ENCODE measurements at places on chromosomes 6 and 20. TPM values are rescaled to one million over a fixed set of nuclear protein-coding genes. Genes with fewer than 3 reads are reported as not detected.

DNA sequence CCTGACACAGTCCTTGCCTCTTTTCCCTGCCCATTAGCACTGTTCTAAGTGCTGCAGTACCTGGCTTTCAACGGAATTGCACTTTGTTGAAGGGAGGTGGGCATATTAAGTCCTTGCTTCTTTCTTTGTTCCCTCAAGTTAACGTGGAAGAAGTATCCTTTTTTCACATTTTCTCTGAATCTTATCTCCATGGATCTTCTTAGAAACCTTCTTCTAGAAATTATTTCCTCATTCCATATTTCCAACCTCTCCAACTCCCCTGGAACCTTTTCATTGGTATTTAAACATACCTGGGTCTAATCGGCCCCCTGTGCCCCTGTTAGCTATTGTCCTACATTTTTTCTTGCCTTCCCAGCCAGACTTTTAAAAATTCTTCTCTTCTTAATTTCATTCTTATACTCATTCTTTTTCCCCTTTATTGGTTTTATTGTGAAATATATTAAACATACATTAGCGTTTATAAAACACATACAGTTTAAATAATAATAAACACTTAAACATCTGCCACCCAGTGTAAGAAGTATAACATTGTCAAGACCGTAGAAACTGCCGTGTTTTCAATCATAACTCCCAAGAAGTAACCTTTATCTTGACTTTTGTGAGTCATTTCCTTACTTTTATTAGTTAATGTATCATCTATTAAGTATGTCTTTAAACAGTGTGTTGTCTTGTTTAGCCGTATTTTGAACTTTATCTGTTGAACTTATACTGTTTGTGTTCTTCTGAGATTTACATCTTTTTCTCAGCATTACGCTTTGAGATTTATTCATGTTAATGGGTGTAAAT lies 118.2 kb downstream of the CDKAL1 start:
- H3K36me3 ChIP-seq = no peaks in the 10 kb centered on the region
- no peaks in the 10 kb centered on the region for H3K27me3 ChIP-seq
- no peak overlapping the region for H3K4me3 ChIP-seq
- no peak overlapping the region for H3K27ac ChIP-seq
- DNase-seq = no peak

NRSN1 gene
- not detected for total RNA-seq

- no peaks in the 10 kb centered on the region for H3K36me3 ChIP-seq
- no peaks in the 10 kb centered on the region for H3K27me3 ChIP-seq
- no peak for DNase-seq
- H3K4me3 ChIP-seq = no peak overlapping the region
- H3K4me1 ChIP-seq = peaks cover 8% of the 10 kb centered on the region
These were observed 68.7 kb downstream of the LY86 start for GRCh38 chr6:6657085-6657819.

SYNDIG1 gene
- 0.35 TPM for total RNA-seq

RBPJL gene
- total RNA-seq = not detected

GRCh38 chr6:170445487-170445886 lies 107.6 kb downstream of the PSMB1 start:
- H3K4me1 ChIP-seq = no peaks in the 10 kb centered on the region
- H3K27me3 ChIP-seq = peaks cover 50% of the 10 kb centered on the region
- no peaks in the 10 kb centered on the region for H3K36me3 ChIP-seq
- H3K4me3 ChIP-seq = no peak overlapping the region
- DNase-seq = no peak

PPP1R14C gene
- total RNA-seq = 9.8 TPM

RAET1L gene
- total RNA-seq = 2.8 TPM

DEFB132 gene
- total RNA-seq = not detected

DNA sequence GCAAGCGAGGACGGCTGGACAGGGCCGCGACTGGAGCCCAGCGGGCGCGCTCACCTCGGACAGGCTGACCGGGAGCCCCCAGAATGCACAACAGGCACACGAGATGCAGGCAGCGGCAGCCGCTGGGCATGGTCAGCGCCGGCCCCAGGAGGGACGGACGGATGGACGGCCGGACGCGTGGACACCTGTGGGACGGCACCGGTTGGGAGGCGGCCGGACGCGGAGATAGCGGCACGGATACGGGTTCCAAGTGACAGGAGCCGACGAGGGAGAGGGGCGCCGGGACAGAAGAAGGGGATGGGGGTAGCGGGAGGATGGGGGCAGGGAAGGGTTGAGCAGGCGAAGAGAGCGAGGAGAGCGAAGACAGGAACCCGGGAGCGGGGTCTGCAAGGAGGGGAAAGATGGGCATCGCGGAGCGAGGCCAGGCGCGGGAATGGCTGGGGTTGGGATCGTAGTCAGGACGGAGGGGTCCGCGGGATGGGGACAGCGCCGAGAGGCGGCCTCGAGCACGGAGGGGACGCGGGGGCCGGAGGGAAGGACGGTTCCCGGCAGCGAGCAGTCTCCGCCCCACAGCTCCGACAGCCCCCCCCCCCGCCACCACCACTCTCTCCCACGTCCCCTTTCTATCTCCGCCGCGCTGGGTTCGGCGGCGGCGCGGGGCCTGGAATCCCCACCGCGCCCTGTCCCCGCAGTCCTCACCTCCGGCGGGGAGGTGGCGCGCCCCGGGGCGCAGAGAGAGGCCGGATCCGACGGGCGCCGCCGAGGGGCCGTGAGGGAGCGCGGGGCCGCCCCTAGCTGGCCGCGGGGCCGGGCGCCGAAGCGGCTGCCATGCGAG lies 435 bp downstream of the DLK2 start:
- no peak overlapping the region for H3K27ac ChIP-seq
- peaks cover 3% of the 10 kb centered on the region for H3K36me3 ChIP-seq
- H3K4me3 ChIP-seq = peak overlapping the region; percentile 72
- no peak for DNase-seq
- H3K27me3 ChIP-seq = no peaks in the 10 kb centered on the region
- H3K4me1 ChIP-seq = 0 out of 2 replicates have a peak, but pooled peaks cover 14% of the 10 kb centered on the region

DNA sequence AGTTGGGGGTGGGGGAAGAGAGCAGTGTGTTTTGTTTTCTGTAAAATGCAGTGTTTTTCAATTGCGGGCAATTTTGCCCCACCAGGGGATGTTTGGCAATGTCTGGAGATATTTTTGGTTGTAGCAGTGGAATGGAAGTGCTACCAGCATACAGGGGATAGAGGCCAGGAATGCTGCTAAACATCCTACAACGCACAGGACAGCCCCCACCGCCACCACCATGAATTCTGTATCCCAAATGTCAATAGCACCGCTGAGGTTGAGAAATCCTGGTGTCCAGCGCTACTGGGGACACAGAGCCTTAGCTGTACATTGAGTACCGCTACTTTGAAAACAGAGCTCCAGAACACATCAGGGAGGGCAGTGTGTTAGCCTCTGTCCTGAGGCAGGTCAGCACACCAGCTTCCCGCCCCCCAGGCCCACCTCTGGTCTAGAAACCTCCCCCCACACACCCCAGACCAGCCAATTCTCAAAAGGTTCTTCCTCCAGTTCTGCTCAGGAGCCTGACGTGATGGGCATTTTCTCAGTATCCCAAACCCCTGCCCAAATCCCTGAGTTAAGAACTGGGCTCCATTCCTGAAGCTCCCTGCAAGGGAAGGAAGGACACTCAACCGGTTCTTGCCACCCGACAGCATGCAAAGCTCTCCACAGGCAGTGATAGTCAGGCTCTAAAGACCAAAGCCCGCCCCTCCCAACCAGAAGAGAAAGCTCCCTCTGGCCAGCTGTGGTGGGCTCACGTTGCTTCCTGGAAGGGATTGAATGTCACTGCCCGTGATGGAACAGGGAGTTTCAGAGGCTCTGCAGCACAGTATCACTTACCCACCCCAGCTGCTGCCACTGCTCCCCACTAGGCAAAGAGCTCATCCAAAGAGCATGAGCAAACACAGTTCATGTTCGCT lies 321.5 kb upstream of the JARID2 start:
- H3K4me1 ChIP-seq = peaks cover under 1% of the 10 kb centered on the region
- H3K27me3 ChIP-seq = no peaks in the 10 kb centered on the region
- no peak overlapping the region for H3K27ac ChIP-seq

- DNase-seq = no peak
- H3K4me3 ChIP-seq = no peak overlapping the region
- no peaks in the 10 kb centered on the region for H3K4me1 ChIP-seq
- no peaks in the 10 kb centered on the region for H3K36me3 ChIP-seq
- H3K27me3 ChIP-seq = peaks cover 79% of the 10 kb centered on the region
These were observed 207.9 kb downstream of the ERMARD start for GRCh38 chr6:169959136-169960002.

GRCh38 chr20:57811374-57812020 lies 101.7 kb upstream of the PMEPA1 start:
- no peak overlapping the region for H3K4me3 ChIP-seq
- no peaks in the 10 kb centered on the region for H3K36me3 ChIP-seq
- peak; percentile 65 for DNase-seq
- no peaks in the 10 kb centered on the region for H3K27me3 ChIP-seq
- H3K4me1 ChIP-seq = peaks cover 25% of the 10 kb centered on the region

MYB gene
- 0.95 TPM for total RNA-seq

SIRPB1 gene
- 4.1 TPM for total RNA-seq

DNA sequence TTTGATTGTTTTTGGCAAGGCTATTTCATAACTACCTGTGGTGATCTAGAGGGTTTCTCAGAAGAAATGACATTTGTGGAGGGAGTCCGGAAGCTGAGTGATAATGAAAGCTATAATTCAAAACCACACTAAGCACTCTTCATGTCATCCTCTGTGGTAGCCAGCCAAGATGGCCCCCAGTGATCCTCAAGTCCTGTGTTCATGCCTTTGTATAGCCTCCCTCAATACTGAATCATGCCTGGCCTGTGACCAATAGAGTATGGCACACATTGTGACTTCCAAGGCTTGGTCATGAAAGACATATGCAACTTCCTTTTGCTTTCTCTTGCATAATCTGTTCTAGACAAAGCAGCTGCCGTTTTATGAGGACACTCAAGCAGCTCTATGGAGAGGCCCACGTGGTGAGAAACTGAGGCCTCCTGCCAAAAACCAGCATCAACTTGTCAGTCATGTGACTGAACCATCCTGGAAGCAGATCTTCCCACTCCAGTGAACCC lies 12.8 kb upstream of the DNAAF9 start:
- no peaks in the 10 kb centered on the region for H3K4me1 ChIP-seq
- no peak overlapping the region for H3K27ac ChIP-seq
- DNase-seq = no peak
- H3K4me3 ChIP-seq = no peak overlapping the region
- H3K27me3 ChIP-seq = no peaks in the 10 kb centered on the region
- no peaks in the 10 kb centered on the region for H3K36me3 ChIP-seq

GRCh38 chr6:89051676-89052075 lies 28.9 kb upstream of the PNRC1 start:
- H3K4me1 ChIP-seq = no peaks in the 10 kb centered on the region
- no peak overlapping the region for H3K27ac ChIP-seq
- H3K4me3 ChIP-seq = no peak overlapping the region
- no peaks in the 10 kb centered on the region for H3K27me3 ChIP-seq
- no peaks in the 10 kb centered on the region for H3K36me3 ChIP-seq
- DNase-seq = no peak

- no peak for DNase-seq
- H3K4me3 ChIP-seq = no peak overlapping the region
- H3K36me3 ChIP-seq = no peaks in the 10 kb centered on the region
These were observed 31.7 kb downstream of the GSTA3 start for GRCh38 chr6:52877786-52878185.

SIGLEC1 gene
- total RNA-seq = 0.13 TPM

DNA sequence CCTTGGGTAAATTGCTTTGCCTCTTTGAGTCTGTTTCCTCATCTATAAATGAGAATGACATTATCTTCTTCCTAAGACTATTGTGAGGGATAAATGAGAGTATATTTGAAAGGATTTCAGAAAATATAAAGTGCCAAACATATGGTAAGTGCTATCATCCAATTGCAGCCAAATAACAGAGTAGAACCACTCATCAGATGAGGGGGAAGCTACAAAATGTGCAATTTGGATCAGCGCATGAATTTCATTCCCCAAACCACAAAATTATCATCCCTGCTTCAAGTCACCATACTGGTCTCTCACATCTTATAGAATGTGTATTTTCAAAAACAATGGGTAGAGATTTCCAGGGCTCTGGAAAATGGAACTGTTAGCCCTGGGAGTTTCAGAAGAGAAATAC lies 158.5 kb downstream of the ARHGAP18 start:
- no peak overlapping the region for H3K4me3 ChIP-seq
- no peak overlapping the region for H3K27ac ChIP-seq
- DNase-seq = no peak
- no peaks in the 10 kb centered on the region for H3K4me1 ChIP-seq

DNA sequence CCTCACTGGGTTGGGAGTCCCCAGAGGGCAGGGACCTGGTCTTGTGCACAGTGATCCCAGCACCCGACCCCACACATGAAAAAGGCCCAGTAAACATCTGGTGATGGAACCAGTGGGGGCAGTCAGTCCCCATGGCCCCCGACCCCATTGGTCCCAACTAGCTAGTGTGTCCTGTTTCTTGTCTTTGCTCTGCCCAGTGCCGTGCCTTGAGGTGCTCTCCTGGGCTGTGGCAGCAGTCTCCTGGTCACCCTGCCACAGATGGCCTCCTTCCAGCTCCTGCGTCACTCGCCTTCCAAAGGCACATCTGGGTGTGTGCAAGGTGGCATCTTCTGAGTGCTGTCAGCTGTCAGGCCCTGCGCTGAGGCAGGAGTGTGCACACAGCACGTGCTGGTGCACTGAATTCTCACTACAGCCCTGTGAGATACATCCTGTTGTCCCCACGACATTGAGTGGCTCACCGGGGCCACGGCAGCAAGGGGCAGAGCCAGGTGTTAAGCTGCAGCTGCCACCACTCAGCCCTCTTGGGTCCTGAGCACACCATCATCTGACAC lies 3.9 kb downstream of the NPEPL1 start:
- DNase-seq = no peak
- peaks cover 12% of the 10 kb centered on the region for H3K4me1 ChIP-seq
- H3K27ac ChIP-seq = no peak overlapping the region
- no peak overlapping the region for H3K4me3 ChIP-seq

OLIG3 gene
- not detected for total RNA-seq

ABRACL gene
- total RNA-seq = 33.7 TPM
